ENCODE measurements at places on chromosomes 2 and 18. TPM values are rescaled to one million over a fixed set of nuclear protein-coding genes. Genes with fewer than 3 reads are reported as not detected.

- H3K27me3 ChIP-seq = no peaks in the 10 kb centered on the region
- H3K27ac ChIP-seq = no peak overlapping the region
- H3K4me1 ChIP-seq = no peaks in the 10 kb centered on the region
- H3K4me3 ChIP-seq = no peak overlapping the region
Observed at GRCh38 chr2:96251721-96252292, 14.0 kb downstream of the TMEM127 start.

Gene CHRNG
- not detected for polyA plus RNA-seq

Gene RNF152
- polyA plus RNA-seq = 10.1 TPM

- no peak overlapping the region for H3K4me3 ChIP-seq
- no peaks in the 10 kb centered on the region for H3K4me1 ChIP-seq
- no peak for DNase-seq
- no peak overlapping the region for H3K27ac ChIP-seq
- H3K36me3 ChIP-seq = peaks cover 5% of the 10 kb centered on the region
Observed at GRCh38 chr18:32270341-32270740, 80.5 kb downstream of the MEP1B start.

DNA sequence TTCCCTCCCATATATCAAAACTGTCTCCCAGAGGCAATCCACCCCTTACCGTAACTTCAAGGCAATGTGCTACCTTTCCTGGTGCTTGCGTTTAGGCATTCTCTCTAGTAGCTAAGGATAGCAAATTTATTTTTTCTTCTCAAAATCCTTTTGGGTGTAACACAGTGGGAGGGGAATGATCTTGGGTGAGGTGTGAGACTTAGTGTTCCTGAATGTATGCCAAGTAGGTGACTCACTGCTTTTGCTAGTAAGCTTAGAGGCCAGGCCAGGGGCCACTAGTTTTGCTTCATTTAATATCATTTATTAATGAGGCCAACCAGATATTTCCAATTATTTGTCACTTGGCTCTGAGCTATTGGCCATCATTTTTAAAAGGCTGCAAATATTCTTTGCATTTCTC is 135.5 kb downstream of the NAPG start:
- H3K27me3 ChIP-seq = peaks cover 3% of the 10 kb centered on the region
- H3K27ac ChIP-seq = no peak overlapping the region
- peak; percentile 5 for DNase-seq
- H3K4me3 ChIP-seq = no peak overlapping the region
- H3K4me1 ChIP-seq = peaks cover 13% of the 10 kb centered on the region

DNA sequence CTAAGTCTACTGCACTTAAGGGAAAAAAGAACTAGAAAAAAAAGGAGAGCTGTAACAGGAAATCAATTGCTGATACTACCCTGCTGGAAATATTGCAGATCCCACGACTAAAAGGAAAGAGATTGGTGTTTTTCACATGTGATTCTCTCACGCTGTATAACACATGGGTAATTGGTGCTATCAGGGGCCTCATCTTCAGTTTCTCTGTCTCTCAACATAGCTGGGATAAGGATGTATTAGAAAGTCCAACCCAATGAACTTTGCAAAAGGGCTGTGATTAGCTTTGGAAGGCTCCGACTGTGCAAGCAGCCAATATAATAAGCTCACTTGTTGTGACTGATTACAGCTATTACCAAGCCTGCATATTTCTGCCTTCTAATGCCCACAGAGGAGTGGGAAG is 133.4 kb downstream of the NRP2 start:
- no peak for DNase-seq
- peaks cover 9% of the 10 kb centered on the region for H3K4me1 ChIP-seq
- no peak overlapping the region for H3K27ac ChIP-seq

GRCh38 chr2:169761970-169762292 is 28.3 kb downstream of the KLHL23 start:
- DNase-seq = no peak
- H3K27me3 ChIP-seq = no peaks in the 10 kb centered on the region
- no peak overlapping the region for H3K27ac ChIP-seq
- H3K4me3 ChIP-seq = no peak overlapping the region

DNA sequence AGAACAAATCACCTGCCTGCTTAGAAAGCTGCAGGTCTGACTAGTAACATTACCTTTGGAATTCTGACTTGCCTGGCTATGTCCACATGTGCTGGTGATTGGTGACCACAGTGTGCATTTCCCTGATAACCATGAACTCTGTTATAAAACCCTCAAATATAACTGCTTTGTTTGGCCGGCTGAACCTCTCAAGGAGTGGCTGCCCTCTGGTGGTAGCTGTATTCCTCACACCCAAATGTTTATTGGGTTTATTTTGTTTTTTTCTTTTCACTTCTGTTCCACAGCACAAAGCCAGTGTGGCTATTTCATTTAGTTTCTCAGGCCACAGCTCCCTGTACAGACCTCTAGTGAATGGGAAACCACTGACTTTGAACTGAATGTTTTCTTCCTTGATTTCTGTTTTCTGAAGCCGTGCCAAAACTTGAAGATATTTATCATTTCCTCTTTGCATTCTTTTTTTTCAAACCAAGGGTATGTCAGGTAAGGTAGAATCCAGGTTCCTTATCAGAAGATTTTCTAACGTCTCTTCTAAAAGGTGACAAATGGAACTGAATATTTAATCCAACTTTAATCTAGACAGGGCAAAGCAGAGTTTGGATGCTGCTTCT is 549.0 kb upstream of the VRK2 start:
- DNase-seq = no peak
- H3K36me3 ChIP-seq = no peaks in the 10 kb centered on the region
- no peaks in the 10 kb centered on the region for H3K27me3 ChIP-seq
- no peak overlapping the region for H3K27ac ChIP-seq
- no peak overlapping the region for H3K4me3 ChIP-seq
- H3K4me1 ChIP-seq = no peaks in the 10 kb centered on the region

DNA sequence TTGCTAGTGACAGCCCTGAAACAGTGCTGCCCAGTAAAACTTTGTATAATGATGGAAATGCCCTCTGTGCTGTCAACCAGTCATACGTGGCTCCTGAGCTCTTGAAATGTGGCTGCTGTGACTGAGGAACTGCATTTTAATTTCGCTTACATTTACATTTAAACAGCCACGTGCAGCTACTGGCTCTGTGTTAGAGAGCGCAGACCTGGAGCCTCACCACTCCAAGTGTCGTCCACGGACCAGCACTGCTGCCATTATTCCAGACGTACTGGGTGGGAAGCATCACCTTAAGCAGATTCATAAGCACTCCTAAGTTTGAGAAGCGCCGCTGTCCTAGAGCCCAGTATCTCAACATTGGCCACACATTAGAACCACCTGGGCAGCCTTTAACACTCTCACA is 77.0 kb upstream of the MGAT4A start:
- H3K36me3 ChIP-seq = no peaks in the 10 kb centered on the region
- peaks cover 16% of the 10 kb centered on the region for H3K4me1 ChIP-seq
- DNase-seq = no peak

Gene CRYGD
- not detected for polyA plus RNA-seq

GRCh38 chr2:237280229-237280628 is 133.7 kb downstream of the COL6A3 start:
- H3K27ac ChIP-seq = no peak overlapping the region
- peaks cover 8% of the 10 kb centered on the region for H3K27me3 ChIP-seq
- H3K4me1 ChIP-seq = no peaks in the 10 kb centered on the region
- H3K36me3 ChIP-seq = no peaks in the 10 kb centered on the region
- DNase-seq = no peak
- H3K4me3 ChIP-seq = no peak overlapping the region

- DNase-seq = no peak
- H3K4me3 ChIP-seq = no peak overlapping the region
- peaks cover 7% of the 10 kb centered on the region for H3K36me3 ChIP-seq
- peaks cover 7% of the 10 kb centered on the region for H3K4me1 ChIP-seq
Observed at GRCh38 chr2:205741256-205741978, 59.1 kb downstream of the NRP2 start.

DNA sequence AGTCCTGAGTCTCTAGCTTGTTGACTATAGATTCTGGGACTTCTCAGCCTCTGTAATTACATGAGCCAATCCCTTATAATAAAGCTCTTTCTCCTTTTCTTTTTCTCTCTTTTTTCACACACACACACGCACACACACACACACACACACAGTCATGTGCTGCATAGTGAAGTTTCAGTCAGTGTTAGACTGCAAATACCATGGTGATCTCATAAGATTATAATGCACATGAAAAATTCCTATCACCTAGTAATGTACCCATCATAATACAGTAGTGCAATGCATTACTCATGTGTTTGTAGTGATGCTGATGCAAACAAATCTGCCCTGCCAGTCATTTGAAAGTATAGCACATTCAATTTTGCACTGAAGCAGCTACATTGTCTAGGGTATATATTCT is 558.2 kb downstream of the SUCLG1 start:
- H3K4me3 ChIP-seq = no peak overlapping the region
- no peaks in the 10 kb centered on the region for H3K36me3 ChIP-seq
- no peaks in the 10 kb centered on the region for H3K27me3 ChIP-seq
- no peaks in the 10 kb centered on the region for H3K4me1 ChIP-seq

Gene TRIP12
- polyA plus RNA-seq = 123 TPM

Gene RANBP2
- polyA plus RNA-seq = 18.4 TPM

DNA sequence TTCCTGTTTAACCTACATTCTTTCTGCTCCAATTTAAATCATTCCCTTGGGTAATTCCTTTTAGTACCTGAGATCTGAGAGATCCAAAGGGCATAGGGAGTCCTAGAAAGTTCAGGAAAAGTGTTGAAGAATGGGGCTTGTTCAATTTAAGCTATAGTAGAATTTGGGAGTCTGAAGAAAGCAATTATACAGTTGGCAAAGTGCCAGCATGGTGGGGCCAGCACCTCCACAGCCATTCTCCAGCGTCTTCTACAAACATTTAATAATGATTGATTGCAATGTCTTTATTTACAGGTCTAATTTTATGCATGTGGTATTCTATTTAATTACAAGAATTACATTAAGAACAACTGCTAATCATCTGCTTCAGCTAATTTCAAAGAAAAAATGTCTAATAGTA is 957.7 kb upstream of the GYPC start:
- H3K27me3 ChIP-seq = no peaks in the 10 kb centered on the region
- H3K36me3 ChIP-seq = no peaks in the 10 kb centered on the region
- no peak overlapping the region for H3K27ac ChIP-seq
- no peak for DNase-seq
- no peaks in the 10 kb centered on the region for H3K4me1 ChIP-seq
- no peak overlapping the region for H3K4me3 ChIP-seq

DNA sequence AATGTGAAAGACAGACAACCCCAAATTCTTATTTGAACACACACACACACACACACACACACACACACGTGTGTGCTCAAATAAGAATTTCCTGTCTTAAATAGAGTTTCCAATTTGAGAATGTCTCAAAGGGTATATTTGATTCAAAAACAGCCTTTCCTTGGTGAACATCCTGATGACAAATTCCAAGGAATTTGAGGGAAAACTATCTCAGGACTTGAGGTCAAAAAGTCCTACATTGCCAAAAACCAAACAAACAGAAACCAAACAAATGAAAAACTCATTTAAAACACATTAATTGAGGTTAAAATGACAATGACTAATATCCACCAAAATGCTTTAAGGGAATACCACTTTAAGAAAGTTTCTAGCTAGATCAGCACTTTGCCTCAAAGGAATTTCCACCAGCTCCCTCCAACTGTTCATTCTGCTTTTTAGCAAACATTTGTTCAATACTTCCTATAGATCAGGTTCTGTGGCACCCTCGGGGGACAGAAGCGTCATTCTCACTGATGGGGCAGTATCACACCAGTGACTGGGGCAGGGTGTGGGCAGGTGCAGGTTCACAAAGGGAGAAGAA is 232.1 kb upstream of the TRIB2 start:
- peaks cover 10% of the 10 kb centered on the region for H3K4me1 ChIP-seq
- H3K36me3 ChIP-seq = no peaks in the 10 kb centered on the region
- no peaks in the 10 kb centered on the region for H3K27me3 ChIP-seq
- DNase-seq = no peak

GRCh38 chr2:143157001-143157400 is 27.8 kb downstream of the ARHGAP15 start:
- no peaks in the 10 kb centered on the region for H3K36me3 ChIP-seq
- H3K4me1 ChIP-seq = no peaks in the 10 kb centered on the region
- H3K27ac ChIP-seq = no peak overlapping the region
- DNase-seq = no peak
- H3K27me3 ChIP-seq = peaks cover 4% of the 10 kb centered on the region
- no peak overlapping the region for H3K4me3 ChIP-seq

Gene ZAP70
- 7.3 TPM for polyA plus RNA-seq

DNA sequence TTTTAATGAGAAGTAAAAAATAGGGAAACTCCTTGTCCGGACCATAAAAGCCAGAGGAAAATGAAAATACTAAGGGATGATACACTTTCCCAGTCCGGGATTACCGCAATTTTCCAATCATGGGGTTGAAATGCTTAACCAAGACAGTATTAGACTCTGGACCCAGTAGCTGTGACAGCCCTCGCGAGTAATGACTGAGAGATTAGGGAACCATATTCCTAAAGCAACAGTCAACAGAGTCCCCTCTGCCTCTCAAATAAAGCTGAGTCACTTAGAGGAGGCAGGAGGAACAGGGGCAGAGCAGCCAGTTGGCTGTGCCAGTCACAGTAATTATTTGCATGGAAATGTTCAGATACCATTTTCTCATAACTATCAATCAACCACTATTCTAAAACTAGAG is 34.8 kb downstream of the GPATCH11 start:
- H3K27me3 ChIP-seq = no peaks in the 10 kb centered on the region
- H3K36me3 ChIP-seq = peaks cover 6% of the 10 kb centered on the region
- no peak overlapping the region for H3K4me3 ChIP-seq
- no peak for DNase-seq

- DNase-seq = no peak
- H3K27me3 ChIP-seq = peaks cover 4% of the 10 kb centered on the region
- H3K4me1 ChIP-seq = no peaks in the 10 kb centered on the region
Observed at GRCh38 chr2:41997561-41997960, 50.3 kb upstream of the PKDCC start.

GRCh38 chr18:35345460-35345921 is 1.3 kb upstream of the ZNF24 start:
- DNase-seq = no peak
- H3K27ac ChIP-seq = no peak overlapping the region
- no peak overlapping the region for H3K4me3 ChIP-seq
- H3K27me3 ChIP-seq = no peaks in the 10 kb centered on the region

Gene UPP2
- not detected for polyA plus RNA-seq

DNA sequence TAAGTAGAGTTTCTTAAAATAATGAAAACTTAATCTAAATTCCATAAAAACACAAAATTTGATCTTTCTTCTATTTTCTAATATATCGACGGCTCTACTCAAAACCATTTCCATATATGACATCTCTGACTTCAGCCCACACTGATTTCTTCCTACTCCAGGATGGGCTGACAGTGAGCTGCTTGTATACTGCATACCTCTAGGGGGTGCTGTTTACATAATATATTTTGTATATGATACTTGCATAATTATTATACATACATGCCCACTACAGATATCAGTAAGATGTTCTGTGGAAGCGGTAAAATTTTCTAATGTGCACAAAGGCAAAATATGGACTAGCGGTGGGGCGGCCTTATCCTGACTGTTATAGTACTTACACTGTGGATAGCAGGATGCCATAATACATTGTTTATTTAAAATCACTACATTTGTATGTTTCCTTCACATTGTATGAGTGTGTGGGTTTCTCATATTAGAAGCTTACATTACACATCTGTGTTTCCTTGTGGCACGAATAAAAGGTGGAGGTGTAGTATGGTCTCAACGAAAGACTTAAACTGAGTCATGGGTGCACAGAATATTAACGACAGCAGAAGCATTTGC is 66.1 kb upstream of the NXPH2 start:
- H3K4me3 ChIP-seq = no peak overlapping the region
- no peak for DNase-seq
- H3K4me1 ChIP-seq = no peaks in the 10 kb centered on the region

Gene CCDC68
- polyA plus RNA-seq = 1.4 TPM

- DNase-seq = no peak
- H3K4me3 ChIP-seq = no peak overlapping the region
- no peak overlapping the region for H3K27ac ChIP-seq
- H3K36me3 ChIP-seq = peaks cover 6% of the 10 kb centered on the region
- H3K4me1 ChIP-seq = peaks cover 26% of the 10 kb centered on the region
Observed at GRCh38 chr18:48621815-48622555, 83.2 kb downstream of the CTIF start.

All from keratinocyte (primary cell).